Foreskin fibroblast (primary cell): ENCODE measurements at places on chromosomes 3 and 15.

DNA sequence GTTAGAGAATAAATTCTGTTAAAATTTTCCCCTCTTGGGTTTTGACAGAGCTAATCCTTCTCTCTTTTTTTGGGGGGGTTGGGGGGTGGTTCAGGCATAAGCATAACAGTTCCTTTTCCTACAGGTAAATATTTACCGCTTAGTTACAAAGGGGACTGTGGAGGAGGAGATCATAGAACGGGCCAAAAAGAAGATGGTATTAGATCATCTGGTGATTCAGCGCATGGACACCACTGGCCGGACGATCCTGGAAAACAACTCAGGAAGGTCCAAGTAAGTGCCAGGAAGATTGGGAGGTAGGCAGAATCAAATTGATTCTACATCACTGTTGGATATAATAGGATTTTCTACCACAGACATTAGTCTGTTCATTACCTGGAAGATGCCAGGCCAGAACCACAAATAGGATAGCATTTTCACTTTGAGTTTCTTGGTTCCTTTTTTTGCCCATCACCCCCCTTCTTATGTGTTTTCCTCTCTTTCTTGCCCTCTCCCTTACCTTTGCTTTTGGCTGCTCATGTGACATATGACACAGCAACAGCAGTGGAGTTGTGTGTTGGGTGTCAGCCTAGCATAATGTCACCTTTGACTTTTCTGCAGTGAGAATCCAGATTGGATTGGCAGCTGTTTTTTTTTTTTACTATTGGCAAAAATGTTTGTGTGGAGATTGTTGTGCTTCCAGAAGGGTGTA, 79.0 kb downstream of the CHD2 start:
- no peak for DNase-seq

DNA sequence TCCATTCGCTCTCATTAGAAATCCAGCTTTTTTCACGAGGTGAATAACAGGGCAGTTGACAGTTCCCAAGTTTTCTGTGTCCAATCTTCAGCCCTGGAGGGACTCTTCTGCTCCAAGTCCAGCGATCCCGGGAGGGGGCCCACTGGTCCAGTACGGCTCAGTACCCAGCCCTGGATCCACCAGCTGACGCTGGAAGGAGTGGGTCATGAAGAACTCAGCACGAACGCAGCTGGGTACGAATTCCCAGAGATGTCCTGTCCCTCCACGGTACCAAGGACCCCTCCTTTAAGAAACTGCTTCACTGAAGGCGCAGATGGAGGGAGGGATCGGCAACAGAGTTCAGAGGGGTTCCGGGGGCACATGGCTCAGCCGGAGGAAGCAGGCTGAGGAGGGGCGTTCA, 16.5 kb upstream of the CLK3 start:
- no peak for DNase-seq

DNA sequence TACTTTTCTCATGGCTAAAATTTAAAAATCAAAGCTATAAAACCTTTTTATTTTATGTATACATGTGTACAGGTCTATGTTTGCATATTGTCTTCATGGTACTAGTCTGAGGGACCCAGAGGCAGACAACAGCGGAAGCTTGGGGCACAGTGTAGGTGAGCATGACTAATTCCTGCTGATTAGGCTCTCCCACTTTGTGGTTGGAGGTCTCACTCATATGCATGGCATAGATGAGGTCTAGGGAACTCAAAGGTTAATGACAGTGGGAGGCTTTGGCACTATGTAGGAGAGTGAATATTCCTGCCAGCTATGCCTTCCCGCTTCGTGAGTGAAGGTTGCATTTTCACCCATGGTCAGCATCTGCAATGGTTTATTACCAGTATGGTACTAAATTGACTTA, 47.5 kb upstream of the AADACL2 start:
- no peak for DNase-seq

DNA sequence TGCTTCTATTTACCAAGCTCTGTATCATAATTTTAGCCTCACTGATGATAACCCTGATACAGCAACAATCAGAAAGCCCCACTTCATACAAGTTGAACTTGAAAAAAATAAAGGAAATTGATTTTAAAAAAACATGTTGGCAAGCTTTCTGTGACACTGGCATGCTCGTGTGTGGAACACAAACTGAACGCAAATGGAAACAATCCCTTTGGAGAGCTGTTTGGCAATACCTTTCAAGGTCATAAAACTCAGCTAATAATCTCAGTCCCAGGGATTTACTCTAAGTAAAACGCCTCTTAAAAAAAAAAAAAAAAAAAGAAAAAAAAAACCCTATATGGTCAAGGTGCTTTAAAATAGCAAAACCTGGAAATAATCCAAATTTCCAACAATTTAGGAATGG, 166.7 kb upstream of the BCL6 start:
- DNase-seq = peak; percentile 19

DNA sequence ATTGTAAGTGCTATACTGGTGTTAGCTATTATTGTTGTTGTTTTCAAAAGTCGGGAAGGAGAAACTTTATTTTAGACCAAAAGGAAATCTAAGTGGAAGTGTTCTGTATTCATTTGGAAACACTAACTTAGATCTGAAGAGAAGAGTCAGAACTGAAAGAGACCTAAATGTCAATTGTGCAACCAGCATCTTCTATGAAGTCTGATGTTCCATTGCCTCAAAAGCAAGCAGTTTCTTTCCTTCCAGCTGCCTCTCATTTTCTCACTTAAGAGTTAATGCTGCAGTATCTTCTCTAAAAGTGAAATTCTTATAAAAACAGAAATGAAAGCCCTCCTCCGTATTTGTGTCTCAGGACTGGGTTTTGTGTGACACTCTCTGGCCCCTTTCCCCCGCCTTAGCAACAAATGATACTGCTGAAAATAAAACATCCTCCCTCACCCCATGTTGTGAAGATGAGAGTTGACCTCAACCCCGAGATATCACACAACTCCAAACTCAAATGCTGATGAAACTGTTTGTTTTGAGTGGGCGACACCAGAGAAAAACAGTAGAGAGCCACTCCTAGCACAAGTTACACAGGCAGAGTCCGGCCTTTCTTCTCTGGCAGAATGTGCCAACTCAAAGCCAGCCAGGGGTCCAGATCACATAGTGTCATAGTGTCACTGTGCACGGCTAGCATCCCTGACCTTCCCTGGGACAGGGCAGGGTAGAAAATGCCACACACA, 48.9 kb downstream of the GLDN start:
- DNase-seq = no peak

GRCh38 chr3:53795789-53796560, 50.2 kb downstream of the CHDH start:
- no peak for DNase-seq

DNA sequence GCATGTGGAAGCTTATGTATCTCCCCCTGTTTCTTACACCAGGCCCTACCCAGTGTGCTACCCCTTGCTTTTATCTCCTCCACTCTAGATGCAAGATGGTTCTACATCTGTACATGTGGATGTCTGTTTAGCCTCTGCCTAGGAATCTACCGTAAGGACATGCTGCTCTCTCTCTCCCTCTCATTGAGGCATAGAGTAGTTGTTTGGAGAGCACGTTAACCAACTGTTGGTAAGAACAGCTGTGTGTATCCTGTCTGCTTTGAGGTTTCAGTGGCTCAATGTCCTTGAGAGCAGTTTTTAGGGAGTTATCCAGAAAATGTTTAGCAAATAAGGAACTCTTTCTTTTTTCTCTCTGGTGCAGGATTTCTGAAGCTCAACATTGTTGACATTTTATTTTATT, 152.8 kb downstream of the DNAJB8 start:
- DNase-seq = no peak

DNA sequence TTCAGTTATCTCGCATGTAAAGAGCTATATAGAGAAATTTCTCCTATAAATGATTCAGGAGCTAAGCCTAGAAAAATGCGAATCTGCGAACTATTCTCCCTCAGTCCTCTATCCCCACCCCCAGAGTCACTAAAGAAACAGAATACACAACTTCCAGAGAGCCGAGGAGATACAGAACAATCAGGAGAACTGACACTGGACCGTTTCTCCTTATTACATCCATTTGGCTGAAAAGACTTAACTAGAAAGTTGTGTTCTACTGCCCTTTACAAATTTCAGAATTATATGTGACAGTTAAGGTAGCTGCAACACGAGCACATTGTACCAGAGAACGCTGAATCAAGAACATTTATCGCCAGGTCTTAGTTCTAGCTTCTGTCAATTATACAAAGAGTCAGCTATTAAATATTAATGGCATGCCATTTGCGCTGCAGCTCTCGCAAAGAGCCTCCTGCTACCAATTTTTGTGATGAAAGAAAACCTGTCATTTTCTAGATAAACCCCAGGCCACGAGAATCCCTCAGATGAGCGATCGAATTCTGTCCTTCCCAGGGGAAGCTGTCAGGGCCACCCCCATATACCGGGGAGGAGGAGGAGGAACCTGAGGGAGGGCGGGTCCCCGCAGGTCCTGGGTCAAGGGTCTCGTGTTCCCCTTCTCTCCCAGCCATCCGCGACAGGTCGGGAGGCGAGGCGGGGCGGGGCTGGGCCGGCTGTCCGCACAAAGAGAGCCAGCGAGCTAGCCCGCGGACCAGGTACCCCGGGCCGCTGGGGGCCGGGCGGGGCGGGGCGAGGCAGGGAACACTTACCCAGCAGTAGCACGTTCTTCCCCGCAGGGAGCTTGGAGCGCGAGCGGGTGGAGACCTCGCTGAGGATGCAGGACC, 878 bp downstream of the DYNC1LI1 start:
- peak; percentile 31 for DNase-seq

DNA sequence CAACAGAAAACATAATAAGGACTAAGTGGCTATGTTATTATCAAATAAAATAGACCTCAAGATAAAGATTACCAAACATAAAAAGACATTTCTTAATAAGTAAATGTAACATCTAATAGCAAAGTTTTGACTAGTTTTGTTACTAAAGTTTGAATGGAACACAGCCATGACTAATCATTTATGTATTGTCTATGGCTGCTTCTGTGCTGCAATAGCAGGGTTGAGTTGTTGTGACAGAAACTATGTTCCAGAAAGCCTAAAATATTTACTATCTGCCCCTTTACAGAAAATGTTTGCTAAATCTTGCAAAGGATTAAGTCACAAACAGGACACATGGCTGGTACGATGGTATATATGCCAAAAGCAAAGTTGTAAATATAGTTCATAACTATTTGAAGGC, 37.9 kb upstream of the MYH15 start:
- peak; percentile 12 for DNase-seq

DNA sequence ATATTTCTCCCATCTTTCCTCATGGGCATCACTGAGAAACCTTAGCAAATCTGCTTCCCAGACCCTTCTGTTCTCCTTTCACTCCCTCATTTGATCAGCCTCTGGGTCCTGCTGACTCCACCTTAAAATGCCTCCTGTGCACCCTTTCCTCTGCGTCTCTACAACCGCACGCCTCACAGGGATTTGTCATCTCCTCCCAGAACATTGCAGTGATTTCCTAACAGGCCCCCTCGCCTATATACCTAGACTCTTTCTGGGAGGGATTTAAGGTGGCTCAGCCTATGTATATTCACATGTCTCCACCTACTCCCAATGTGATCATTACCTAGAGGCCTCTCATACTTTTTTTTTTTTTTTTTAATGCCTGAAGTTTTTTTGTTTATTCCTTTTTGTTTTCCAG, 69.2 kb downstream of the LIPC start:
- DNase-seq = no peak
